ENCODE measurements at places on chromosomes 12 and 14.

- DNase-seq: no peak
These were observed 379.0 kb downstream of the DAD1 start for GRCh38 chr14:22210026-22210425.

DNA sequence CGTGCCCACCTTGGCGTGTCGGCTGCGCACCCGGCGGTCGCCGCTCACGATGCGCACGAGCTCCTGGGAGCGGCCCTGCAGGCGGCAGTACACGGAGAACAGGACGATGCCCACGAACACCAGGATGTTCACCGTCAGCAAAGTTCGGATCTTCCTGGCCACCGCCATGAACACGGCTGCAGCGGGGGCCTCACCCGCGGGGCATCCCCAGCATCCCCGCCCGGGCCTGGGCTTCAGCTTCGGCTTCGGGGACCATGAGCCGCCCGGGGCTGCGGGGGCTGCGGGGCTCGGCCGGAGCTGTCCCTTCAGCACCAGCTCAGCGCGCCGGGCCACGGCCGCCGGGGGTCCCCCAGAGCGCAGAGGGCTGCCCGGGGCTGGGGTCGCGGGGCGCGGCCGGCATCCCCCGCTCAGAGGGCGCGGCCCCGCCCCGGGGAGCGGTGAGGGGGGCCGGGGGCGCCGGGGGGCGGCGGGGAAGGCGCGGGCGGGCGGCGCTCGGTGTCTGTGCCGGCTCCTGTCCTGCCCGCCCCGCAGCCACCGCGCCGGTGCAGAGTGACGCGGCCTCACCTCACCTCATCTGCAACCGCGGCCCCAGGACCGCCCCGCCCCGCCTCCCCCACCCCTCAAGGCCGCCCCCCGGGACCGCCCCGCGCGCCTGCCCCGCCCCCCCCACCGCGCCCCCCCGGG lies at the start of gene GALNT9:
GALNT9 (minus strand) TSS at position 554 of the 684 bp plus-strand sequence; CDS start at position 168, 386 bp downstream.
- DNase-seq: peak; percentile 30

GRCh38 chr12:104505095-104505818 lies 48.5 kb downstream of the CHST11 start:
- no peak for DNase-seq

DNA sequence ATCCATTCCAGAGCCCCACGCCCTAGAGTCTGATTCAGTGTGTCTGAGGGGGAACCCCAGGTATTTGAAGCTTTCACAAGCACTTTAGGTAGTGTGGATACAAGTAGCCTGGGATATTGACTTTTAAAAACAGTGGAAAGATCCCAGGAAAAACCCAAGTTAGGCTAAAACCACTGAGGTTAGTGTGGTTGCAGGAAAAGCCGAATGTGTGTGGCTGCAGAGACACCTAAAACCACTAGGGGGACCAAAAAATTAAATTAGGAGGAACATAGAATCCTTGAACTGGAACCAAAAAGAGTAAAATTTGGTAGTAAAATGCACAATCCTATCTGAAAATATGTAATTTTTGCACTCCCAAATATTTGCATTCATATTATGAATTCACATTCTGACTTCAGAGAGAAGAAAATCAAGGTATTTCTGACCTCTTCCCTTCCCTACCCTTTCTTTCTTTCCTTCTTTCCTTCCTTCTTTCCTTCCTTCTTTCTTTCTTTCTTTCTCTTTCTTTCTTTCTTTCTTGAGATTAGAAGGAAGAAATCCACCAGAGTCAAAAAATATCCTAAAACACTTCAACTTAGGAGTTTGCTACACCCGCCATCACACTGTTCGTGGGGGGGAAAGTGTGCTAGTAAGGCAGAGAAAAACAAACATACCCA lies 37.8 kb downstream of the SLCO1A2 start:
- peak; percentile 6 for DNase-seq

GRCh38 chr12:105765053-105766014 lies 373.4 kb downstream of the NUAK1 start:
- DNase-seq: no peak

GRCh38 chr12:124715121-124715990 lies 147.9 kb upstream of the NCOR2 start:
- no peak for DNase-seq

- no peak for DNase-seq
These were observed 350.4 kb downstream of the TRHDE start for GRCh38 chr12:72622556-72622955.

DNA sequence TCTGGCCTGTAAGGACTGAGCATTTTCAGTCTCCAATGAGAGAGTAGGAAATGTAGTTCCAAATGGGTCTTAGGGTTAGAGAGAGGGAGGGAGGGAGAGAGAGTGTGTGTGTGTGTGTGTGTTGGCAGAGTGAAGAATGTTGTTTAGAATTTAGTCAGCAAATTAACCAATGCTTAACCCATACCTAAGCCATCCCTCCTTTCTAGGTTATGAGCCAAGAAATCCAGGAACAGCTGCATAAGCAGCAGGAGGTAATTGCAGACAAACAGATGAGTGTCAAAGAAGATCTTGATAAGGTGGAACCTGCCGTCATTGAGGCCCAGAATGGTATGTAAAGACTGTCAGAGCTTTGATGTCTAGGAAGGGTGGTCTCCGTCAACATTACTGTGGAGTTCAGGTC lies 56.9 kb downstream of the HSP90AA1 start:
- DNase-seq: no peak

DNA sequence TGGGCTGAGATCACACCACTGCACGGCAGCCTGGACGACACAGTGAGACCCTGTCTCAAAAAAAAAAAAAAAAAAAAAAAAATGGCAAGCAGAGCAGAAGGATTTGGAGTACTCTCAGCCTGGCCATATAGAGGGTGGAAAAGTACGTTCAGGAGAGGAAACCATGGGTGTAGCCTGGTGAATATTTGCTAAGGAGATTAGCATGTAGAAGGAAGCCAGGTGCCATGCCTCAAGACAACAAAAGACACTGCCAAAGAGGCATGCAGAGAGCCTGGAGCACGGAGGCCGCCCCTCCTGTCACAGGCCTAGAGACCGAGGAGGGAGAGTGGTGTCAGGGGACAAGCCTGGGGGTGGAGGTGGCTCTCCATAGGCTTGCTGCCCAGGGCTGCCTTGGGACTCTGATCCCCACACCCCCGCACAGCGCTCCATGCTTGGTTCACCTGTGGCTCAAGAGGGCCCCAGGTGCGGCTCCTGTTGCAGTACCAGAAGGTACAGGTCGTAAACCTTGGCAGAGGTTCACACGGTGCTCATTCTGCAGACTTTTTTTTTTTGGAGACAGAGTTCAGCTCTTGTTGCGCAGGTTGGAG lies 27.9 kb upstream of the DEGS2 start:
- DNase-seq: no peak

DNA sequence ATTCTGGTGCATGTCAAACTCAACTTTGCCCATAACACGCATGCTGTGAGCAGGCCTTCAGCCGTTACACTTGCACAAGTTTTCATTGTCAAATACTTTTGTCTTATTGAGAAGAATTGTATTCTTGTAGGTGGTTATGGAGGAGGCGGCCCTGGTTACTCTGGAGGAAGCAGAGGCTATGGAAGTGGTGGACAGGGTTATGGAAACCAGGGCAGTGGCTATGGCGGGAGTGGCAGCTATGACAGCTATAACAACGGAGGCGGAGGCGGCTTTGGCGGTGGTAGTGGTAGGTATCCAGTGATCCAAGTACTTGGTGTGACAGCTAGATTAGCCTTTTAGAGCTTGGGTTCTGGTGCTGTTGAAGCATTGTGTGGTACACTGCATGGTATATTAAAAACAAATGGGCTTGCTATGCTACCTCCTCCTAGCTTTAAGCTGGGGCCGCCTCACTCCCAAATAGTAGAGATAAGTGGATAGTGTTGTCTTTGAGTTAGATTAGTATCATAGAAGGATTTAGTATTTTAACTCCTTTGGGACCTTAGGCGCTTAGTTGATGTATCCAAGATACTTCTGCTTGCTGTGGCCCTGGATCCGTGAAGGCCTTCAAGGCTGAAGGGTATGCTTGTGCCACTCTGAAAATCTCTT lies 2.5 kb downstream of the HNRNPA1 start:
- no peak for DNase-seq

DNA sequence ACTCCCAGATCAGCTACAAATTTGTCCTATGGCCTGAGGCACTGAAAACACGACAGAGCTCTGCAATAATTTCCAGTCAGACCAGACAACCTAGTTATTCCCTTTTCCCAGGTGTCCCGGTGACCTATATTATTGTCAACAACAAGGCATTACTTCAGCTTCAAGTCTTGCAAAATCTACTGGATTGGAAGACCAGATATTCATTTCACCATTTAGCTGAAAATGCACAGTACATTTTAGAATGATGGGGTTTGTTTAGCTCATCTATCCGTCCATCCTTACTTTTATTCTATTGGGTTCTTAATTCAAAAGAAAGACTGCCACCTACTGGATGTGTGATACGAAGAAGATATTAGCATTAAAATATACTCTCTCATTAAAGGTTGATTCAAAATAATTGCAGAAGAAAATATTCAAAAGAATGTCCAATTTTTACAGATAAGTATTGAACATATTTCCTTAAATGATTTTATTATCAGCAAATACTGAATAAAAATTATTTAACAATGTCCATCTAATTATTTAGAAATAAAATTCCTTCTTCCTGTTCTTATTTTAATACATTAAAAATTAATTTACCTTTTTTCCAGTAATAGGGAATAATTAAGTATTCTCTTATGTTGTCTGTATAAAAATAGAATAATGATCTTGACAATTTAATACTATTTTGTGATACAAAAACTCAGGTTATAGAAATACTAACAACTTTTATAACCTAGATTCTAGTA lies 244.9 kb upstream of the LRIG3 start:
- no peak for DNase-seq

DNA sequence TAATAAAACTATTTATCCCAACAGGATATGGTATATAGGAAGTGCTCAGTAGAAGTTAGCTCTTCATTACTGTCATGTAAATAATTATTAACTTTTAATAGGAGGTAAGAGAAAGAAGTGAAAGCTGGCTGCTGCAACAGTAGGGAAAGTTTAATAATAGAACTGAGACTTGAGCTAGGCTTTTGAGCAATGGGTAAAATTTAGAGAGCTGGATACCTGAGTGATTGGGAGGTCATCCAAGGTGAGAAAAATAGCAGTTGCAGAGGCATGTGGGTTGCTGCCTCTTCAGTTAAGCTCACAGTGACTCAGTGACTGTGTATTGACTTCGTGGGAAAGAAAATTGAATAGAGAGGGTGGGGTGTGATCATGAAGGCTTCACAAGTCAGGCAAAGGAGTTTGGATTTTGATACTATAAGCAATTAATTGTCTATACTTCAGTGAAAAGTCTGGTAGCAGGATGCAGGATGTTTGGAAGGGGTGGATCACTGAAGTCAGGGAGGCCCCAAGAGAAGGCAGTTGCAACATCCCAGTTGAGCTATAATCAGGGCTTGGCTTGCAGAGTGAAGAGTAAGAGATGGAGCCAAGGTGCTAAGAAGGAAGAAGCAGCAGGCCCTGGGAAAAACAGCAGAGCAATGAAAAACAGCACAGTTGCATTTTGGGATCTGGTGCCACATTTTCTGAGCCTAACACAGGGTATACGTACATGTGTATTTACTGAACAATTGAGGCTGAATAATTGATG lies 172.0 kb upstream of the FRMD6 start:
- DNase-seq: no peak

DNA sequence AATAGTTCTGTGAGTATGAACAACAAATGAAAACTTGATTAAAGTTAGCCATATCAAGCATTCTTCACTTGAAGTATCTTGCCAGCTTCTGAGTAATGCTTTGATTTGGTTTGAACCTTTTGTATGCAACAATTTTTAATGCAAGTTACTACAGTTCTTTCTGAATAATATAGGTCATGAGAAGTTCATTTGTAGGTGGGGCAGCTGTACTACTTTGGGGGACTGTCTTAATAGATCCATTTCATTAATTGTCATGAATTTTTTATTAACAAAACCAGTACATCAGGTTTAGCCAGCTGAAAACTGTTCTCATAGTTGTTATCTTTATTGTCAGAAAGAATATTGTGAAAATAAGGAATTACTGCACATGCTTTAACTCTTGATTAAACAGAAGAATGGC lies 142.7 kb downstream of the FOXA1 start:
- no peak for DNase-seq

DNA sequence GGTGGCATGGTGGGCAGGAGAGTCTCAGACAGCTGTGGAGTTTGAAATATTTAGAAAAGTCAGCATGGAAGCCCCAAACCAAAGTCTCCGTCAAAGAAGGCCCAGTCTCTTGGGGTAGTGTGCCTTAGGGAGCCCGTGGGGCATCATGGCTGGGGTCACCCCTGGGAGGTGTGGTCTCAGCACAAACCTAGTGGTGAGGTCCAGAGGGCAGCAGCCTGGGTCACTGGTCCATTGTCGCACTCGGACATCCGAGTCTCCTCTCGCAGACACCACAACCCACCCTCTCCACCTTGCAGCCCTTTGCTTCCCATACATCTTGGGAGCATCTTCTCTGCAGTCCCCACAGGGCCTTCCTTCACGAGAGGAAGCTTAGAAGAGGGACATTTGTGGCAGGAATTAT lies 588.0 kb upstream of the TMEM132C start:
- no peak for DNase-seq

DNA sequence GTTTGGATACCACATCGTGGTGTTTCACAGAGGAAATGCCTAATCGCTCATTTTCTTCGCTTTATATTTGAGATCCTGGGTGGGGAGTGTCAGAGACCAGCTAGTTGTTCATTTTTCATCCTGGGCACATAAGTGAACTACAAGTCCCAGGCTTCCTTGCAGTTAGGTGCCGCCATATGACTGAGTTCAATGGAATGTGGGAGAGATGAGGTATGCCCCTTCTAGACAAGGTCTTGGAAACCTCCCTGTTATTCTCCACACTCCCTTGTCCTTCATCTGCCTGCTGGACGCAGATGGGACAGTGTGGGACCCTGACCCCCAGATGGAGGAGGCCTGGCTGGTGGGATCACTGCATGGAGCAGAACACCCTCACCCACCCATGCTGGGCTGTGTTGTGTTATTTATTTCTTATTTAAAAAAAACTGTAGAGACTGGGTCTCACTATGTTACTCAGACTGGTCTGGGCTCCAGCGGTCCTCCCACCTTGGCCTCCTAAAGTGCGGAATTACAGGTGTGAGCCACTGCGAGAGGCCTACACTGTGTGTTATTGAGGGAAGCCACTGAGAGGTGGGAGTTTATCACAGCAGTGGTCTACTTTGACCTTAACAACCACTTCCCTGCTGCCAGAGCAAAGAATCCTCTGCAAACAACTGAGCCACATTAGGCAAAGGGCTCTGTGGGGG lies 42.9 kb upstream of the VRK1 start:
- DNase-seq: no peak

DNA sequence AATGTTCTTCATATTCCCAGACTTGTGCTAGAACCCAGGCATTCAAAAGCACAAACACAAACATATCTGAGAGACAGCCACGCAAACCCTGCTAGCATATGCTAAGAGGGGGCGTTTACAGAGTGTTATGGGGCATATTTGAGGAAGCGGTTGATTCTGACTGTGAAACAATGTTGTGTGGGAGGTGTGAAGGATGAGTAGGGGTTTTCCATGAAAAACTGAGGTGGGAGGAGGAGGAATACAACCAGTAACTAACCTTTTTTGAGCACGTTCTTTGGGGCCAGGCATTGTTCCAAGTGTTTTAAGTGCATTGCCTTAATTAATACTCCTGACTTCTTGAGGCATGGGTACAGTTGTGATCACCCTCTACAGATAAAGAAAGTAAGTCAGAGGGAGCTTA lies 499.5 kb downstream of the AACS start:
- DNase-seq: no peak
